ENCODE measurements at places on chromosomes 3 and 15.

DNA sequence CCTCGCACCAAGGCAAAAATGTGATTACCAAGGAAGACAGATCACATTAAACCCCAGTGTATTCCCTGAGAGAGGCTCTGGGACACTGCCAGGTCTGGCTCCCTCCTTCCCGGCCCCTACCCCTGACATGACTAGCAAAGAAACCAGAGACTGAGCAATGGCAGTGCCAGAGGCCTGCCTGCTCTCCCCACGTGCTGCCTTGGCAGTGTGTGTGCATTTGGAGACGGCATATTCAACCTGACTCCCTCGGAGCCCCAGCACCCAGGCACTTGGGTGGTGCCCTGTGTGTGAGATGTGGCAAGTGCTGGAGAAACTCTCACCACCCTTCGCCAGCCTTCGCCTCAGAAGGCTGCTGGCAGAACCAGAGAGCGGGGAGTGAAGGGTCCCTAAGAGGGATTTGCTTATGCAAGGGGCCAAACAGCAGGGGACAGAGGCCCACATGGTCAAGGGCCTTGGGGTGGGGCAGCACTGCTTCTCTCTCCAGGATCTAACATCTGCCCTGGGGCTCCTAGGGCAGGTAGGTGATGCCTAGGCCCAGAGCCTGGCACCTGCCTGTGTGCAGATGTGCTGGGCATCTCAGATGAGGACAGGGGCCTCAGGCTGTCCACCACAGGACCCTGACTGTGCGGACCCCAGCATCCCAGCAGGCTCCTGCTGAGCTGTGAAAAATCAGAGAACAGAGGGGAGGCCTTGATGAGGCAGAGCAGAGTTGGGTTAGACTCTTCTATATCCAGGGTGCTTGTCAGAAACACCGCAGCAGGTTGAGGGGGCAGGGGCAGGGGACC is 23.6 kb upstream of the PLXNA1 start:
- no peak for DNase-seq

DNA sequence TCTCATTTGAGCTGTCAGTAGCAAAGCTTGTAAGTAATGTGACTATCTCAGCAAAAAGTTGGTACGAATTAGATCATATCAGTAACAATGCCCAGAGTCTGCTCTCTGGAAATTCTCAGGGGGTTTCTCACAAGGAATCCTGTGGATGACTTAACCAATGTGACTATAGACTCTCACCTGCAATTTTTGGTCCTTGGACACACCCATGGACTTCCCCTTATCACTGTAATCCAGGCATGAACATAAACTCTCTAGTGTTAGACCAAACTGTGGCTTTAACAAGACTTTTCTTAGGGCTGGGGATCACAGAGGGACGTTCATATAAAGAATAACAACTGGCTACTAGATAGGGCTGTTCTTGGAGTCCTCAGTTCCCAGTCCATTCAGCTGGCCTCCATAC is 3.9 kb upstream of the ZNF80 start:
- no peak for DNase-seq

DNA sequence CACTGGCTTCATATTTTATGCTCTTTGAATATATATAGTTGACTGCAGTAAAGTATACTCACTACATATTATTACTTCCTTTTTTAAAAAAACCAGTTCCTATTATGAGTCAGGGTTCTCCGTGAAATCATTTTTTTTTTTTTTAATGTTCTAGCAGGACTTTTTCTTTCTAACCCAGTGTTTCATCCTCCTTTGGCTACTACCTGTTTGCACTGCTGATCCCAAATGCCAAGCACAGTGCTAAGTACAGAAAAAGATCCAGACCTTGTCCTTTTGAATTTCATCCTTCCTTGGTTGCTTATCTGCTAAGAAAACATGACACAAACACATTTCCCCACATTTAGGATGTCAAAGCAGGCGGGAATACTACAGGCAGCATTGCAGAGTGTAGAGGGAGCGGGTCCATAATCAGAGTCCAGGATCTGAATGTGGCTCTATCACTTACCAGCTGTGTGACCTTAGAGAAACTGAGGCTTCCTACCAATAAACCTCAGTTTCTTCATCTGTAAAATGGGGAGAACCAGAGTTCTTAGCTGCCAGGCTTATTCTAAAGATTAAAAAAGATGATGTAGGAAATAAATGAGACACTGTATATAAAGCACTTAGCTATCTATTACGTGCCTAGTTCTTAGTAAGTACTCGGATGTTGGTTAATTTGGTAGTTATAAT is 37.2 kb upstream of the ANPEP start:
- DNase-seq, result no peak

GRCh38 chr15:23642413-23643044 is 5.1 kb downstream of the MAGEL2 start:
- DNase-seq, result no peak

- no peak for DNase-seq
These were observed 45.4 kb downstream of the SSR3 start for GRCh38 chr3:156509189-156510174.

DNA sequence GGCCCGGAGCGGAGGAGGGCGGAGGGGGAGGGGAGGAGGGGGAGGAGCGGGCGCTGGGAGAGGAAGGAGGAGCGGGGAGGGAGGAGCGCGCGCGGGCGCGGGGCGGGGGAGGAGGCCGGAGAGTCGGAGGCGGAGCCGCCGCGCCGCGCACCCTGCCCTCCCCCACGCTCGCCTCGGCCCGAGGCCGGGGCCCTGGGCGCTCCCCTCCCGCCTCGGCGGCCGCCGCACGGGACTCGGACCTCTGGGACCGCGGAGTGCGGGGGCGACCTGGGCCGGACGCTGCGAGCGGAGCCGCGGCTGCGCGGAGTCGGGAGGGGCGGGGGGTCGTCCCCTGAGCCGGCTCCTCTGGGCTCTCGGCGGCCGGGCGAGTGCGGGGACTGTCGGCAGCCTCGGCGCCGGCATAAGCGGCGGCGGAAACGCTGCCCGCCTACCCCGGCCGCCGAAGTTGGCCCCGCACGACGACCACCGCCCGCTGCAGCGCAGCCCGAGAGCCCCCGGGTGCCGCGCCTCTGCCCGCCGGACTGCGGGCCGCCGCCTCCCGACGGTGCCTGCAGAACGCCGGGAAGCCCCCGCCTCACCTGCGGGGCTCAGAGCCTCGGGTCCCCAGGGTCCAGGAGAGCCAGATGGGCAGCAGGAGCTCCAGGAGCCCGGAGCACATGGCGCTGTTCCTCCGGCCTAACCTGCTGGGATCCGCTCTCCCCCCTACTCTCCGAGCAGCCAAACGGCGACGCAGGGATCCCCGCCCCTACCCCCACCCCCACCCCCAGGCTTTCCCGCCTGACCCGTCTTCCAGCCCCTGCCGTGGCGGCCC is 406 bp upstream of the GABRB3 start:
- no peak for DNase-seq

DNA sequence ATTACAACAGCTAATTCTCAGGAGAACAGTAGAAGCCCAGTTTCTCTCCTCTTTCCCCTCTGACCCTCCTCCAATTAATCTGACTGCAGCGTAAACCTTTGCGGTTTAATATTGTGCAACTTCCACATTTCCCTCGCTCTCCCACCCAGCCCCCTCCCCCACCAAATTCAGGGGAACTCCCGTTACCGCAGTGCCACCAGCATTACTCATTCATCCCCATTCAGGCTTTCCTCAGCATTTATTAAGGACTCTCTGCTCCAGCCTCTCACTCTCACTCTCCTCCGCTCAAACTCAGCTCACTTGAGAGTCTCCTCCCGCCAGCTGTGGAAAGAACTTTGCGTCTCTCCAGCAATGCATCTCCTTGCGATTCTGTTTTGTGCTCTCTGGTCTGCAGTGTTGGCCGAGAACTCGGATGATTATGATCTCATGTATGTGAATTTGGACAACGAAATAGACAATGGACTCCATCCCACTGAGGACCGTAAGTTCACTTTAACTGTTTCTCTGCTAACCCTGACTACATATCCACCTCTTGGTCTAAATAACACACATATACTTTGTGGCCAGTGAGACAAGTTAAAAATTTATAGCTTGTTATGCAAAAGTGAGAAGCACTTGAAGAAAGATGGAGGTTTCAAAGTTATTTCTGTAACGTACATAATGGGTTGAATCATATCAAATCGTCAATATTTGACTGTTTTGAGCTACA is at the start of gene PTX3:
Gene PTX3 (plus strand): TSS at position 268 of the 709 bp plus-strand sequence. CDS start 84 bp downstream, at position 352.
- DNase-seq, result no peak

DNA sequence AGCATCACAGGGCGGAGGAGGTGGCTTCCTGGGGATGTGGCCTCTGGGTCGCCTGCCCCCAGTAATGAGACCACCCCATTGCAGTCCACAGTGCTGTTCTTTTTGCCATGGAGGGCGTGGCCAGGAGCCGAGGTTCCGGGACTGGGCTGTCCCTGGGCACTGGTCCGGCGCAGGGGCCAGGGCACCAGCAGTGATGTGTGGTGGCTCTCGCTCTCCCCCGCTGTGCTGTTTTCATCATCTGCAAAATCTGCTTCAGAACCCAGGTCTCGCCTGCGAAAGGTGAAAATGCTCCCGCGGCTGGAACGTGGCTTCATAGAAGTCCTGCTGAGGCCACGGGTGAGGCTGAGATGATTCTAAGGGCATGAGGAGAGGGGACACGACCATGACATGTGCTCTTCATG is 45.8 kb downstream of the SCN5A start:
- DNase-seq, result peak; percentile 8

DNA sequence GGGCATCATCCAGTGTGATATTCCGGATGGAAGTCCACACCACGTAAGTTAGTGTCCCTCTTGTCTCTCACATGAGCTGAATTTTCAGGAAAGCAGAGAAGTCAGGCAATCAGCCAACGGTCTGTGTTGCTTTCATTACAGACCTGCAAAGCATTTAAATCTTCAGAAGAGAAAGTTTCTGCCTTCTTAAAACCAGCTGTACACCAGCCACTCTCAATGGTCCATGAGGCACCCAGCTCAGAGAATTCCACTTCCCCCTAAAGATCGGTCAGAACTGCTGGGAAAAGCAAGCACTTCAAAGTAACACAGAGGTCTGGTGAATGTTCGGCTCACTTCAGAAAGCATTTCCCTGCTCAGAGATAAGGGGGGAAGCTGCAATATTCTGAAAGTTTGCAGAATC is 903.7 kb downstream of the EPHA3 start:
- DNase-seq, result no peak

DNA sequence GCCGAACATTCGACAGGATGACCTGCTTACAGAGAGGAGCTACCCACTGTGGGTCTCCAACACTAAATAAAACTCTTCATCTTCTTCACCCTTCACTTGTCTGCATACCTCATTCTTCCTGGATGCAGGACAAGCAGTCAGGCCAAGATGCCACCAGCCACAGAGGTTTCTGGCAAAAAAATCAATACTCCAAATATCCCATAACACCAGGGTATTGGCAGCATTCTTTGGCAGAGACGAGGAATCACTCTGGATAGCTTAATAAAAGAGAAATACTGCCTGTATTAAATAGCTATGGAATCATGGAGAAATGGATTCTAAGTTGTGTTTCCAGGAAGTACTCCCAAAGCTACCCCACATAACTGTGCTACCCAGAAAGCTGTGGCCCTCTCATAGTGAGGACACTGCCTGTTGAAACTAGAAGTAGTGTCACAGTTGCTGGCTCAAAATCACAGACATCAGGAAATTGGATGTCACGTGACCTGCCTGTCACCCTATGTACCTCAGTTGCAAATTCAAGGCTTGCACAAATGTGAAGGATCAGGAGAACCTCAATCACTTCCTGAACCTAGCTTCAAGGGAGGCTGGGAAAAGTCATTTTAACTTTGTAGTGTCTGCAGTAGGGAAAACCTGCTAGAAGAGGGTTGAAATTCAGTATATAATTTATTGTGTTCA is 11.0 kb upstream of the LRRC31 start:
- no peak for DNase-seq

DNA sequence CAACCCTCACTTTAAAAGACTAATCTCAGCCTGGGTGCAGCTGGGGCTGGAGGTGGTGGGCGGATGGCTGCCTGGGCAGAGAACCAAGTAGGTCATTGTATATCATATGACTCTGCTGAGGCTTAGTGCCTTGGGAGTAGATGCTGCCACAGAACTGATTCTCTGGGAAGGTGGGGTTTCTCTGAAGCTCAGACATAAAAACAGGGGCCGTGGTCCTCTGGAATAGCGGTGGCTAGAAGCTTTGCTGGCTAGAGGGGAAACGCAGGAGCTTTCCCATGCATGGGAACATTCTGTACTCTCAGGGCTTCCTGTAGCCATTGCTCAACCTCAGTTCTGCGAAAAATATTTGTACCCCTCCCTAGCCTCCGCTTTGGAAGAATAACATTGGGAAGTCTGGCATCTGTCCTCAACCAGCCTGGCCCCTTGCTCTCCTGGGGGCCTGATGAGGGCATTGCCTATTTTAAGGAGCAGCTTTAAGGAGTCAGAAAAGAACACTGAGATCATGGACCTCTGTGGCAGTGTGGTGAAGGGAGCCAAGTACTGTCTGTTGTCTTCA is 14.7 kb downstream of the TIMP4 start:
- DNase-seq, result no peak

GRCh38 chr15:39638041-39638440 is 57.2 kb downstream of the THBS1 start:
- DNase-seq, result no peak

DNA sequence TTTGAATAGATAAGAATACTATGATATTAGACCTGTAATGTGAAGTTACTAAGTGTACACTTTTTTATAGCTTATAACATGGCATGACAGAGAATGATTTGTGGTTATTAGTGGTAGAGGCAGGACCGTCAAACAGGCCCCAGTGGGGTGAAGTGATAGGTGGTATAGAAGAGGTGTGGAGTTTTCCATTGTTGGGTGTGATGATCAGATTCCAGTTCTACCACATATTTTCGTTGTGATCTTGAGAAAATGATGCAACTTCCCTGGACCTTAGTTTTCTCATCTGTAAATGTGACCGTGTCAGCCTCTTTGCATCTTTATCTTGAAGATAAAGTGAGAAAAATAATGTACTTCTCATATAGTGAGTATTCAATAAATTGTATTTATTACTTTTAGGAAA is 30.3 kb upstream of the UTS2B start:
- DNase-seq, result no peak

DNA sequence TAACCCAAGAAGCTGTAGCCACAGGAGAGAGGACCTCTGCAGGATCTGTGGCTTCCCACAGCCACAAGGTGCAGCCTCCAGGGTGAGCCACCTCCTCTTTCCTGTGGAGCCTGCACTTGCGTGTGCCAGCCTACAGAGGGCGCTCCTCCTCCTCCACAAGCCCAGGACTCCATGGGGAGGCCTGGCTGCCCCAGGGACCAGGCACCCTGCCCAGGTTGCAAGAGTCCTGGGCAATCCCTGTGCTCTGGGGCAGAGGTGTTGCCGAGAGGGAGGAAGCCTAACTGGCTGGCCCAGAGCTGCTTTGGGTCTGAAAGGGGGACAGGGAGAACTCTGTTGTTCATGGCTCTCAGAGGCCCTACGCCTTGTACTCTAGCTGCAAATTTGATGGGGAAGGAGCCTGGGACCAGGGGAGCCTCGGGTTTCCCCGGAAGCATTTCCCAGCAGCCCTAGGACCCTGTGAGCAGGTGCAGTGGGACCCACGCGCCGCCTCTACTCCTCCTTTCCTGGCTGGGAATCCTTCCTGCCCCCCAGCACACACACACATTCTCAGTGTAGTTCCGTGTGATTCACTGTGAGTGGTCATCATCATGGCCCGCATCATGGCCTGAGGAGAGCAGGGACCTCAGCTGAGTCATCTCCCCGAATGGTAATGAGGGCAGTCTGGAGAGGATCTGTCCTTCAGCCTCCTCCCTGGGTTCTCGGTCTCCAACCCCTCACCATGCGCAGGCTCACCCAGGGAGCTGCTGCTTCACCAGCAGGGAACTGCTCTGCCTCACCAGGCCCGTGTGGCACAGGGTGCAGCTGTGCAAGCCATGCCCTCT is 24.3 kb downstream of the TBC1D21 start:
- peak; percentile 81 for DNase-seq
